ENCODE measurements at places on chromosomes 3 and 15.

DNA sequence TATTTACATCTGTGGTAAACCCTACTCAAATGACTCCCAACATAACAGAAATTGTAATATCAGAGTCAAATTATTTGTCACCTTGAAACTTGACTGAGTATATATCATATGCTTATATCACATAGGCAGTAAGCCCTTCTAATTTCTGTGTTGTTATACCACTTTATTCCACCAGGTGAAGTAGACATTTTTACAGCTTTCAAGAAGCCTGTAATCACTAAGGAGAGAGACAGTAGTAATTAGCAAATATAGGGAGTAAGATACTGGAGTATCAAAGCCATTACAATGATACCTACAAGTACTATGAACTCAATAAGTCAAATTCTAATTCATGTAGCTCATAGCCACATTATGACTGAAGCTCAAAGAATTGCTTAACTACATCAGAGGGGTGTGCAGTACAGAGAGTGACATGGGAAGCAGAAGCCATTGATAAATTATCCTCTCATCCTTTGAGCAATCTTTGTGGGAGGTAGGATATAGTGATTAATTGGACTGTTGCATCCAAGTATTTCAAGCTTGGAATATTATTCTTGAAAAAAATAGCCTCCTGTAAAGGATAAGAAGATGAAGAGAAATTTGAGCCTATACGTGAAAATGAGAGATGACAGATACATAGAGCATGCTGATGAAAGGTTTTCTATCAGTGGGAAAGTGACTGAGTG, 1005.9 kb downstream of the ZPLD1 start:
- DNase-seq: no peak

GRCh38 chr15:41503669-41504010, 10.0 kb downstream of the ITPKA start:
- no peak for DNase-seq

- DNase-seq: no peak
Observed at GRCh38 chr15:43763819-43764446, 12.8 kb downstream of the ELL3 start.

DNA sequence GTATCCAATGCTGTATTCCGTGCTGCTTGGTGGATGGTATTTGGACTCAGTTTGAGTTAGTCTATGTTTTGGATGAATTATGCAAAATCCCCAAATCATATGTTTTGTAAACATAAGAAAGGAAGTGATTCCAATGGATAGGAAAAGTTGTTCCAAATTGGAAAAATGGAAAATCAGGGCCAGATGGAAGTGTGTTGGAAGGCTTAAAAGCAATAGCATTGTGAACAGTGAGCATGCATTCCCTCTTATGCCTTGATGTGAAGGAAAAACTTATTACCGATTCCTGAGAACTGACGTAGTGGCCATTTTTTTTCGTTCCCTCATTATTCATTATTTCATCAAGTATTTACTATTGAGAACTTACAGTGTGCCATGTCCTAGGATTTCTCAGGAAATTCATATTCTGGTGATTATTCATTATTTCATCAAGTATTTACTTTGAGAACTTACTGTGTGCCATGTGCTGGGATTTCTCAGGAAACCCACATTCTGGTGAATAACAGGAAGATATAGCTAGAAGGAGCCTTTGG, 144.1 kb upstream of the TPRG1 start:
- no peak for DNase-seq

GRCh38 chr3:101810022-101810418, 31.0 kb downstream of the NXPE3 start:
- no peak for DNase-seq

GRCh38 chr15:50145451-50145872, 26.4 kb upstream of the ATP8B4 start:
- peak; percentile 84 for DNase-seq

- peak; percentile 80 for DNase-seq
Observed at GRCh38 chr3:55144015-55144673, 216.3 kb upstream of the LRTM1 start.

- no peak for DNase-seq
Observed at GRCh38 chr3:49076646-49077045, 17.2 kb downstream of the QRICH1 start.
